Activated naive CD4-positive, alpha-beta T cell (primary cell): ENCODE measurements at places on chromosomes 7 and 10.

GRCh38 chr10:33125522-33126517 lies 167.8 kb upstream of the ITGB1 start:
- DNase-seq = peak; percentile 6

GRCh38 chr10:3033925-3034324 lies 33.4 kb upstream of the PFKP start:
- no peak for DNase-seq

- no peak for DNase-seq
Observed at GRCh38 chr7:108252177-108252576, 122.0 kb upstream of the LAMB4 start.

- no peak for DNase-seq
Observed at GRCh38 chr10:60604342-60604741, 173.9 kb upstream of the CDK1 start.

- no peak for DNase-seq
Observed at GRCh38 chr7:69104023-69104422, 494.3 kb upstream of the AUTS2 start.

GRCh38 chr10:131049016-131049415 lies 262.5 kb downstream of the TCERG1L start:
- DNase-seq = no peak

- no peak for DNase-seq
Observed at GRCh38 chr10:35335133-35336083, 901 bp upstream of the CCNY start.

DNA sequence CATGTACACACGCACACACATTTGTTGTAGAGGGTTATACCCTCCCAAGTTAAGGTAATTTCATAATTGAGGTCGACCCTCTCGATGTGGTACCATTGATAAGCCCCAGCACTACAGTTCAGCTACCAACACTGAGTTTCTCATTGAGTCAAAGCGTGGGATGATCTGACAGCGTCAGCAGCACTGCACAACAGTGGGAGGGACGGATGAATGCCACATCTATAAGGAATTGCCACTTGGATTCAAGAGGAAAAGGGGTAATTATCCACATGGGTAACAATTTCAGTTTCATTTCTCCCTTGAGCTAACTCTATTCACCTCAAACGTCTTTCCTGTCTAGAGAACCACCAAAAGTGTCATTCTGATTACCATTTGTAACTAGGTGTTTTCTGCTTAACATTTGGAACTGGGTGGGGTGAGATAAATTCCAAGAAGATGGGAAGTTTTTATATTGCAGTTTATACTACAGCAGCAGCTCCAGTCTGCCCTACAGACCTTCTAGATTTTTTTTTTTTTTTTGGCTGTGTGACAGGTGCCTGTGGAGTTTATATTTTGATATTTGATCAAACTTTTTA lies 342.9 kb downstream of the AUTS2 start:
- DNase-seq = no peak

DNA sequence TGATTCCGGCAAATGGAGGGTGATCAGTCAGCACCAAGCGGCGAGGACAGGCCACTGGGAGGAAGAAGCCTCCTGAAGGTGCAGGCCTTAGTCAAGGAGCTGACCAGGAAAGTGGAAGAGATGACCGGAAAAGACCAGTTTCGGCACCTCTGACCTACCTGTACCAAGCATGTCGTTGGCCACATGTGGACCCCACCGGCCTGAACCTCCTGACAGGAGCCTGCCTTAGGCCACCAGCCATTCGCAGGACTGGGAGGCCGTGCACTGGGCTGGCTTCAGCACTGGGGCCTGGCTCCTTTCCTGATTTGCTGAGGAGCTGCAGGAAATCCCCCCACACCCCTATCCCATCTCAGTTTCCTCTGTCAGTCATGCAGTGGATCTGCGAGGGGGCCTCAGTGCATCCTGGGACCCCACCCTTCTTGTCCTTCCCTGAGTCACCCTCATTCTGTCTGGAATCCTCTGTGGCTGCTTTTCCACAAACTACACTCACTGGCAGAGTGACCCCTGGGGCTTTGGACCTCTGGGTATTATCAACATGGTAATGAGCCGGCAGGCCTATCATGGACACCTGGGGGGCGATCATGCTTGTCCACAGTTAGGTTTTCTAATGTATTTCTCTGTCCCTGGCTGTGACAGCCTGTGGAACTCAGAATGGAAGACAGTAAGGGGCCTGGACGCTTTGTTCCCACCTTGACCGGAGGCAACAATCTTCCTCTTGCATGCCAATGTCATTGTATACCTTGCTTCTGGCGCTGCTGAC lies 33.0 kb downstream of the RAMP3 start:
- DNase-seq = no peak

DNA sequence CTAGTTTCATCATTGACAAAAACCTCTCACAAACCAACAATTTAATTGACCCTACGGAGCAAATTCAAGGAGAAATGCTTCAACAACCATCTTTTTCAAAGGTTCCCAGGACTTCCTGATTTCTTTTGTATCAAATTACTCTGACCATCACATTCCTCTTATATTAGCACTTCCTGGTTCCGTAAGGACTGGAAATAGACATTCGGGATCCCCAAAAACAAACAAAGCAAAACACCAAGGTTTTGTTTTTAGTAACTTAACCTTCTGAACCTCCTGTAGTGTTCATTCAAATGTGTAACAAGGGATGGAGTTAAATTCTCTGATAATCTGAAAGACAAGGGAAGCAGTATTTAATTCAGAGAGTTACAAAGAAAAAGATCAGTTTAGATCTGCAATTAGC lies 387.6 kb upstream of the NRP1 start:
- DNase-seq = no peak

DNA sequence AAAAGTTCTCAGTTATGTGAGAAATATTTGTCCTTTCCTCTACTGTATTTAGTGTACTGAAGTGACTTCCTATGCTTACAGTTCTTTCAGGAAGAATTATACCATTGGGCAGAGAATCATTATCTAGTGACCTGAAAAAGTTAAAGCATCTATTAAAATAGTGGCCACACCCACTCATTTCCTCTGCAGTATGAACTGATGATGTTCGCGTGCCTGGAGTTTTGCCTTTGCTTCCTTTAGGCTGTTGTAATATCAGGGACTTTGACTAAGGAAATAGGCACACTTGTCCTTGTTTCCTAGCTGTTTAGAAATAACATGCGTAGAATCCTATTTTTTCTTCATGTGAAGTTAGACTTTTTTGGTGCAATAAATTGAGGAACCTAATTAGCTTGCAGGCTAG lies 100.7 kb downstream of the ZMYND11 start:
- no peak for DNase-seq

DNA sequence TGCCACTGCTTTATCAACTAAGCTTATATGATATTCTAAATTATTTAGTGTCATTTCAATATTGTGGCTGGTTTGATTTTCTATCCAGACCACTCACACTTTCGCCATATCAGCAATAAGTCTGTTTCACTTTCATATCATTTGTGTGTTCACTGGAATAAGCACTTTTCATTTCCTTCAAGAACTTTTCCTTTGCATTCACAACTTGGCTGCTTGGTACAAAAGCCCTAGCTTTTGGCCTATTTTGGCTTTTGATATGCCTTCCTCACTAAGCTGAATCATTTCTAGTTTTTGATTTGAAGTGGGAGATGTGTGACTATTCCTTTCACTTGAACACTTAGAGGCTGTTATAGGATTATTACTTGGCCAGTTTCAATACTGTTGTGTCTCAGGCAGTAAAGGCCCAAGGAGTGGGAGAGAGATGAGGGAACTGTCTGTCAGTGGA lies 120.9 kb upstream of the NAMPT start:
- DNase-seq = no peak

GRCh38 chr10:98088186-98088971 lies 46.1 kb upstream of the R3HCC1L start:
- no peak for DNase-seq

GRCh38 chr7:116499168-116500077 lies at the start of gene CAV2:
TSS of gene CAV2 (plus strand) at chr7:116499738. CDS start at chr7:116499782, 44 bp downstream.
- no peak for DNase-seq

DNA sequence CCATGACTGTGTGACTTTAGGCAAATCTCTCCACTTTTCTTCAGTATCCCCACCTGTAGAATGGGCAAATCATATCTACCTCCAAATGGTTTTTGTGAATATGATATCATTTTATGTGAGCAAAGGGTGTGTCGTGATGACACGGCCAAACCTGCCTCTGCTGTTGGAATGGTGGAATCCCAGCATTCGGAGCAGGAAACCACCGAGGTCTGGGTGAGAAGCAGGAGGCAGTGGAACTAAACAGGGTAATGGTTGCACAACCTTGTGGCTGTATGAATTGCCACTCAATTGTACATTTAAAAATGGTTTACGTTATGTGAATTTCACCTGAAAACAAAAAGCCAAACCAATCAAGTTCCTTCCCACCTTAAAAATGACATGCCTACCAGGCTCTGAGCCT lies 131.4 kb upstream of the ZMIZ1 start:
- no peak for DNase-seq

DNA sequence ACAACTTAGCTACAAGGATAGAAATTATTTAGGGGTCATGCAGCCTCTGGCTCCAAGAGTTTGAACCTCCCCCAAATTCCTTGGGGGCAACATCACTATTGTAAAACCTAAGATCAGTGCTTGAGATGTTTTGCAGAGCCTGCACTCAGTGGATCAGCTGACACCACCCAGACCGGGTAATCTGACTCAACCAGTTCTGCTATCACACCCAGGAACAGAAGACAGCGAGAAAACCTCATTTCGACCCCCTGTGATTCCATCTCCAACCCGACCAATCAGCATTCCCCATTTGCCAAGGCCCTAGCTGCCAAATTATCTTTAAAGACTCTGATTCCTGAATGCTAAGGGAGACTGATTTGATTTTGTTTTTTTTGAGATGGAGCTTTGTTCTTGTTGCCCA lies 5.2 kb downstream of the TACR2 start:
- DNase-seq = no peak

DNA sequence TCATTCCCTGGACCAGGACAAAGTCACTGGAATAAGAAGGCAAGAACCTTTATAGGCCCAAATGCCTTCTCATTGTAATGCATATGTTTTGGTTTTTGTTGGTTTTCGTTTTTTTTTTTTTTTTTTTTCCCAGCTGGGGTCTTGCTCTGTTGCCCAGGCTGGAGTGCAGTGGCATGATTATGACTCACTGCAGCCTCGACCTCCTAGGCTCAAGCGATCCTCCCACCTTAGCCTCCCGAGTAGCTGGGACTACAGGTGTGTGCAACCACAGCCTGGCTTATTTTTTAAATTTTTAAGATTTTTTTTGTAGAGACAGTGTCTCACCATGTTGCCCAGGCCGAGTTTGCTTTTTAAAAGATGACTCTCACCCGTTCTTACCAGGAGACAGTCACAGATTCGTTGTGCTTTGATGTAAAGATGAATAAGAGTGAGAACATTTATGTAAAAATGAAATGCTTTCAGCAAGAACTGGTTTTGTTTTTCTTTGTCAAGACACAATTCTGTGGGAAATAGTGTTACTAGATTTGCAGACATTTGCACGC lies 7.6 kb downstream of the IQCE start:
- no peak for DNase-seq

- DNase-seq = no peak
Observed at GRCh38 chr10:14550471-14550981, 219.8 kb upstream of the FRMD4A start.

- DNase-seq = no peak
Observed at GRCh38 chr7:116809636-116810266, 52.6 kb upstream of the CAPZA2 start.

- no peak for DNase-seq
Observed at GRCh38 chr10:118723466-118723865, 31.3 kb downstream of the CACUL1 start.

DNA sequence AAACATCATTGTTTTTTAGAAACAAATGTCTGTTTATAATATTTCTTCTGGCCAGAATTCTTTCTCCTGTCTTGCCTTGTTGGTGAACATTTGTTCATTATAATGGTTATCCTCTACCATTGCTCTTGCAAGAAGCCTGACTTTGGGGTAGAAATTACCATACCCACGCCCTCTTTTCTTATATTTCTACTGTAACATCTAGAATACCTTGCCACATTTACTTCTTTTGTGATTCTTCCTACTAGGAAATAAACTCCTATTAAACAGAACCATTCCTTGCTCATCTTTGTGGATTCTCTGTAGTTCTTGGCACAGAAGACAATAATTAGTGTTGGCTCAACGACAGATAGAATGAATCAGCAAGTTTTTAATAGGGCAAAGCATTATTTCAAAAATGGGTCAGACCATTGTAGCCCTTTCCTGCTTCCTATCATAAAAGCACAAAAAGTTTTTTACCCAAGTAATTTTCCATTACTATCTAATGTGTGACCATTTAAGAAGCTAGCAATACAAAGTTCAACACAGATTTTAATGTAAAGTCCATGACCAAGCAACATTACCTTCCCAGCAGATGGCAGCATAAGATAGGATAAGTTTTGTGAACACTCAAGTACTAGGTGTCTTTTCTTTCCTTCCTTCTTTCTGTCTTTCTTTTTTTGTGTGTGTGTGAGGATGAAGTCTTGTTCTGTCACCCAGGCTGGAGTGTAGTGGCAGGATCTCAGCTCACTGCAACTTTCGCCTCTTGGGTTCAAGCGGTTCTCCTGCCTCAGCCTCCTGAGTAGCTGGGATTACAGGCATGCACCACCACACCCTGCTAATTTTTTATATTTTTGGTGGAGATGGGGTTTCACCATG lies 270.4 kb downstream of the HGF start:
- DNase-seq = no peak

DNA sequence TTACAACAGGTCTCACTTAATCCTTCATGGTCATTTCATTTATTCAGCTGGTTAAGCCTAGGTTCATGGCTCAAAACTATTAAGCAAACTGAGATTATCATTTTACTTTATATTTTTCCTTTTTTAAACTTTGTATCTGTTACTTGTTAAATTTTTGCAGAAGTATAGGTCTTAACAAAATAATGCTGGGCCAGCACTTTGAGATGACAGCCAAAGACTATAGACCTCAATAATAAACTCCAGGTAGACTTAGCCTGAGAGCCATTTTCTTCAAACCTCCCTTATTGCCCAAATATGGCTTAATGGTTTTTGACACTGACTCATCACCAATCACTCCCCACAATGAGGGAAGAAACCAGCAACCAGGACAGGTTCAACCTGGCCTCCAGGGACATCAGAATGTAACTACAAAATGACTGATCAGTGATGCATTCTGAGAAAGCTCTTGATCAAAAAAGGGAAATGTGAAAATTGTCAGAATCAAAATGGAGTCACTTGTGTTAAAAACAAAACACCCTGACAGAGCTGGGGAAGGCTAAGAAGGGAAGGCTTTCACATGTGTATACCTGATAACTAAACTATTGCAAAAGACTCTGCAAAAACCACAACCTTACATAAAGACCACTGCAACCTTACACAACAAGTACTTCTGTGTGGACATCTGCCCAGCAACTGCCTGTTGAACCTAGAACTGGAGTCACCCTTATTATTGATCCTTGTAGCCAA lies 2.1 kb upstream of the CCDC126 start:
- no peak for DNase-seq

- DNase-seq = peak; percentile 23
Observed at GRCh38 chr7:151769188-151769821, 107.6 kb downstream of the PRKAG2 start.

DNA sequence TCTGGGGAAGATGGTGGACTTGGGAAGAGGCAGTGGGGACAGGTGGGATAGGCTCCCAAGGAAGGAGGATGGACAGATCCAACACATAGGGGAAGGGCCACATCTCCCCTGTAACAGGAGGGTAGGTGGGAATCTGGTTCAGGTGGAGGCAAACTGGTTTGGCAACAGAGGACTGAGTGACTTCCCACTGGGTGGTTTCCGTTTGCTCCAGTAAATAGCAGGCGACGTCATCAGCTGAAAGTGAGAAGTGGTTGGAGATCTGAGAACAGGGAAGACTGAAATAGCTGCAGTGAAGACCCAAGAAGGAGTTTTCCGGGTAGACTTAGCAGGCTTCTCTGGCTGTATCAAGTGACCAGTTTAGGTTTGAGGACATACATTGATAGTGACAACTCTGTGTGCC lies 504.4 kb downstream of the GALNT17 start:
- no peak for DNase-seq
